ENCODE measurements at places on chromosomes 6 and 20.

DNA sequence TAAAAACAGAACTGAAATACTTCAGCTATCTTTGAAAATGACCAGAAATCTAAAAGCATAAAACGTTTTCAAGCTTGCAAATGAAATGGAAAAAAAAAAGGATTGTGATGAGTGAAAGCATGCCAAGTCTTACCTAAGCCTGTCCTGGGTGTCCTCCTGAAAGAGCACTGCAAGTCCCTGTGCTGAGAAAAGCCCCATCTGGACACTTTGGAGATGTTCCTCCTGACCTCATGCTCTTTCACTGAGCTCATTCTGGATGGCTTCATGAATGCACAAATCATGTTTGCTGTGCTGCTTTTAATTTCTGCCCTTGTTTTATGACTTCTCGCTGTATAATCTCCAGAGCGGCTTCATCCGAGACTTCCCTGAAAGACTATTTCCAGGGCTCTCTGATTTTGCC lies 136.0 kb downstream of the SOD2 start:
- no peak for DNase-seq

GRCh38 chr20:48100483-48100882 lies 315.2 kb upstream of the SULF2 start:
- no peak for DNase-seq

DNA sequence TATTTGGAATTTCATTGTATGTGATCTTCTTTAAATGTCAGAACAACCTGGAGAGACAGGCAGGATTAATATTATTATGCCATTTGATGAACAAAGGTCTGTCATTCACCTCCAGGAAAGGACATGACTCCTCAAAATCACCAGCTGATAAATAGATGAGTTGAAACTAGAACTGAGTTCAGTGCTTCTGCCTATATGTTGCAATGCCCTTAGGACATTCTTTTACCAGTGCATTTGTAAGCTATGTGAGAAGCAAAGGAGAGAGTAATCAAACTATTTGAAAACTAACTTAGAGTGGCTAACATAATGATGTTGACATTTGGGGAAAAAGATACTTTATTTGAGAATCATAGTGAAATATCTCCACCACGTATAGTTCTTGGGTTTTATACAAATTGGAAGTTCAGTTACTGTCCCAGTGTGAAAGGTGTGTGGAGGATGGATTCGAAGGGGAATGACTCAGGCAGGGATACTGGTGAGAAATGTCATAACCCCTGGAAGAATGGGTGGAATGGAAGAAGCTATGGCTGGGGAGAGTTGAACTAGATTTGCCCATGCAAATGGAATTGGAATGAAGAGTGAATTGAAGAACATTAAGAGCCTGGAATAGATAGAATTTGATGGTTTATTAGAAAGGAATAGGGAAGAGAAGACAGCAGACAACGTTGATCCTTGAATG lies 21.5 kb downstream of the PKIB start:
- no peak for DNase-seq

- no peak for DNase-seq
Measured at GRCh38 chr6:69719602-69720193, 77.1 kb downstream of the LMBRD1 start.

DNA sequence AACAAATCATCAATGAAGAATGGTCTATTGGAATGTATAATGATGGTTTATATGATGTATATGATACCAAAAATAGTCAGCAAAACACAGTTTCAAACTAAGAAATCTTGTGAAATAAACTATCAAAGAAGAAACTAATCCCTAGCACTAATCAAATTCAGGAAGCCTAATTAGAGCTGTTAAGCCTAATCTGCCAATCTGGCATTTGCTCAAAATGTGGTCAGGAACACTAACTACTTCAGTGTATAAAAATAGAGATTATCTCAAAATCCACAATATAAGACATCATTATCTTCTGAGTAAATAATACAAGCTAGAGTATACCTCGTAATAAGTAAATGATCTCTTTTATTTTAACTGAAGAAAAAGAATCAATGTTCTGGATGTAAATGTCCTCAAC lies 12.8 kb upstream of the AKAP7 start:
- no peak for DNase-seq

DNA sequence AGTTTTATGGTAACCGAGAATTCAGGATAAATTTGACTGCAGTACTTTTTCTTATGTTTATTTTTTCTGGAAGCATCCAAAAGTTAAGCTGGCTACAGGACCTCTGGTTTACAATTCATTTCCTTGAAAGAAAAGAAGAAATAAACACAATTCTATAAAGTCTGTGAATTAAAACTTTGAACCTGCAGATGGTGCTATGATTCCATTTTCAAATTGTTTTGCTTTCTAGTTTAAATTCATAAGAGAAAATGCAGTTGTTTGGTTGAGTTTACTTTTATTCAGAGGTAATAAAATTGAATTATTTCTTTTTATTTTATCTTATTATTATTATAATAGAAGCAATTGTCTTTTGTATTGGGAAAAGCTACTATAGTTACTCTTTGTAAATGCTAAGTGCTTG lies 1.8 kb upstream of the VIP start:
- no peak for DNase-seq

GRCh38 chr6:110201151-110201884 lies 21.1 kb downstream of the CDC40 start:
- DNase-seq = no peak

- DNase-seq = no peak
Measured at GRCh38 chr6:135235716-135236115, 54.6 kb downstream of the MYB start.

GRCh38 chr20:46273717-46274116 lies 34.6 kb downstream of the CDH22 start:
- no peak for DNase-seq

GRCh38 chr6:131013495-131013894 lies 49.5 kb downstream of the EPB41L2 start:
- no peak for DNase-seq

DNA sequence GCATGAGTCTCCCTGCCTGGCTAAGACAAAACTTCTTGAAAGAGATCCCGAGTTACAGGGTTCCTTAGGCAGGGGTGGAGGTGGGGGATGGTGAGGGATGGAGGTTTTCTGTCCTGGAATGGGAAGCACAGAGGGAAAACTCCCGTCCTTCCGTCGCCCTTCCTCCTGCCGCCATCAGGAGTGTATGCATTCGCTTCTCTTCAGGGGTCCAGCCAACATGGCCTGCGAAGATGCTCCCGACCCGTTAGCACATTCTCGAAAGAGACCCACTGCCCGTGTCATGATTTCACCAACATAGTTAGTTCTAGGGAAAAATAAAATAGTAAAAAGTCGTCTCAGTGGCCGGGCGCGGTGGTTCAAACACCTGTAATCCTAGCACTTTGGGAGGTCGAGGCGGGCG lies 37.1 kb downstream of the KIF25 start:
- no peak for DNase-seq

GRCh38 chr6:11381801-11382513 lies 149.5 kb upstream of the NEDD9 start:
- DNase-seq = no peak

GRCh38 chr20:57977141-57977540 lies 251.3 kb downstream of the ANKRD60 start:
- no peak for DNase-seq

DNA sequence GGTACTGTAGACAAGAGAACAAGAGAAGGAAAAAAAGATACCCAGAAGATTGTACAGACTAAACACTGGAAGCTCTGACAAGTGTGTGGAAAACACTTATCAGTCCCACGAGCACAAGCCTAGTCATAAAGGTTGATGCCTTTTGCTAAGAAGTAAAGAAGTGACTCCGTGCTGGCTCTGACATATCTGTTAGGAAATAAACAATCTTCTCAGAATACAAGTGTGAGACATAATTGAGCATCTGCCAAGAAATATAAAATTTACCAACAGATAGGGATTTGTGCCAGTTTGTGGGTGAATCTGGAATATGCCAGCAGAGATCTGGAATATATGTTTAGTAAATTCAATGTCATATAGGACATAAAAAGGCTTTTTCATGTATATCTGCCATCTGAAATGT lies 258.7 kb upstream of the RNF217 start:
- DNase-seq = no peak

- DNase-seq = no peak
Measured at GRCh38 chr20:35621560-35621946, 5.9 kb downstream of the SPAG4 start.

GRCh38 chr20:24790746-24791283 lies 158.3 kb upstream of the CST7 start:
- DNase-seq = no peak

GRCh38 chr6:143141442-143141841 lies 80.8 kb downstream of the AIG1 start:
- DNase-seq = no peak

DNA sequence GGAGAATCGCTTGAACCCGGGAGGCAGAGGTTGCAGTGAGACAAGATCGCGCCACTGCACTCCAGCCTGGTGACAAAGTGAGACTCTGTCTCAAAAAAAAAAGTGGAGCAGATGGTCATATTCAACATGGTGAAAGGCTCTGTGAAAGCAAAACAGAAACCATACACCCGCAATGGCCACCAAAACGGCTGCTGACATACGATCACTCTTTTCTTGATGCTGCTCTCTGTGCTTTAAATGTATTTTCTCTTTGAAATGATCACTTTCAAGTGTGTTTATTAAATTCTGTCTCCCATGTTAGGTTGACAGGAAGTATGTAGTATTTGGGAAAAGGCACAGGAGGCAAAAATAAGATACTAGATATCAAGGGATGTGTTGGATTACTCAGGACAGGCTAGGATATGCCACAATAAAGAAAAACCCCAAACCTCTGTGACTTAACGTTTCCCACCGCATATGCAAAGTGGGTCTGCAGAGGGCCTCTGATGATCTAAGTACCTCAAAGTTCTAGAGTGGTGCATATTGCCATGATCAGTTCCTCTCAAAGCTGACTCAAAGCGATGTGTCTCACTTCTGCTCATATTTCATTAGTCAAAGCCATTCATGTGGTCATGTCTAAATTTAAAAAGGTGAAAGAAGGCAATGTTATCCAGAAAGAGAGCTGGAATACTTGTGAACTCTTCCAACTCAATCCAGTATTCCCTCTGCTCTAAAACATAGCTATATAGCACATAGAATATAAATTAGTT lies 155.1 kb upstream of the SOX4 start:
- DNase-seq = no peak

- DNase-seq = no peak
Measured at GRCh38 chr6:150978624-150979023, 113.1 kb downstream of the MTHFD1L start.

DNA sequence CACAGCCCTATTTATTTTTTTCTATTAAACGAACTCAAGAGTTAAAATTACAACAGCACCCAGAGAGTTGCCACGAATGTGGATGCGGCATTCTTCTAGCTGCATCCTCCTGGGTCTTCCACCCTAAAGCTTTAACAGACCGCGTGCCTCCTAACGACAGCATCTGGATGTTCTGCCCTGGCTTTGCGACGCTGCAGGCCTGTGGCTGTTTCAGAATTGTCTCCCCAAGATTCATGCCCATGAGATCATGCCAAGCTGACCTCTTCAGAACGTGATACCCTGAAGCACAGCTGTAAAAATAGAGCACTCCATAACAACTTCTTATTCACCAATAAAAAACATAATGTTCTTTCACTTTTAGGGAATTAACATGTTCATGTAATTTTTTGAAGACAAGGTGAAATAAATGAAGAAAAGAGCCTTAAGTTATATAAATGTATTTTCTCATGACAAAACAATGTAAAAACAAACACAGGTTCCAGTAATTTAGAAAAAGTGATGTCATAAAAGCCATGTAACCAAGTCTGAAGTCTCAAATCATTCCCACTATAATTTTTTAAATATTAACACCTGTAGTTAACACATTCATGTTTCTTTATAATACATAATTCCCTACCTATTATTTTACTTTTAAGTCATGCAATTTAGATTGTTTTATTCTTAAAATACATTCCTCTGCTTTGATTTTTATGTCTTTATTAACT lies 26.5 kb downstream of the HIVEP2 start:
- no peak for DNase-seq

DNA sequence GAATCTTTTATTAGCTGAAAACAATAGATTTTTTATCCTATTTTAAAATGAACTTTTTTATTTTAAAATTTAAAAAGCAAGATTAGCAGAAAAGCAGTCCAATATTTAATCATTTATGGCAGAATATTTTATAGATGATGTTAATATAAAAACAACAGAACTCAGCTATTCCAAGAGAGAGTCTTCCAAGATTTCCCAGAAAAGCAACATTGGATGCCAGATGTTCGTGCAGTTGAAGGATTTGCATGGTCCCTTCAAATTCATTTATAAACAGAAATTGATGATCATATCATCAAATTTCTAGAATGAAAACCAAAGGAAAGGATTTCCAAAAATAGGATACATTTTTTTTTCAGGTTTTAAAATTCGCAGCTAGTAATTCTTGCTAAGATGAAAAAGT lies 25.4 kb upstream of the CNKSR3 start:
- no peak for DNase-seq

DNA sequence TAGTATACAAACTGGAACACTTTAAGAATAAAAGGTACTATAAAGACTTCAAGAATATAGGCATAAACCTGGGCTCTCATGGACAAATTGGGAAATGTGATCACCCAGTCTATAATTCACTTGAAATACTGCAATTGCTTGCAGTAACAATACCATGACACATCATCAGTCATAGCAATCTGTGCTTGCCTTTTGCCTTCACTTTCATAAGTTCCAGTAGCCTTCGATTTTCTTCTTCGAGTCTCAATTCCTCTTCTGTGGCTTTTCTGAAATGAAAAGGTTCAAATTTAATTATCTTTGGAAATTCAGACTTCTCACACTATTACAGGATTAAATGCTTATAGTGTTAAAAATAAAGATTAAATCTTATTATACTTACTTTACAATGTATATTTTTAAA lies 96.3 kb upstream of the ZBTB24 start:
- no peak for DNase-seq

- no peak for DNase-seq
Measured at GRCh38 chr6:112990971-112991370, 643.8 kb downstream of the RFPL4B start.

GRCh38 chr20:8780915-8781314 lies 288.0 kb upstream of the PLCB4 start:
- DNase-seq = no peak

DNA sequence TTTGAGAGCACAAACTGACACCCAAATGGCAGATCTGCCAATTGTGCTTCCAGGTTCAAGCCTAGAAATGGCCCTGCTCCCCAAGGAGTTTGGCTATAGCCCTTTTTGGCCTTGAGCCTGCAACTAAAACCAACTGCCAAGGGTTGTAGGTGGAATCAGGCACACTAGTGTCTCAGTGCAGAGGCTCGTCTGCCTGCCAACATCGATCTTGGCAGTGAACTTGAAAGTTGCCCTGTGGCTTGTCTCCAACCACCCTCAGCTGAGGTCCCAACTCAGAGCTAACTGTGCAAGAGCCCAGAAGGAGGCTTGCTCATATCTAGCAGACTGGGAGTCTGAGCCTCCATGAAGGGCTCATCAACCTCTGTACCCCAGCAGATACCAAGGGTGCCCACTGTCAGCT lies 92.7 kb upstream of the GLP1R start:
- DNase-seq = no peak

- DNase-seq = no peak
Measured at GRCh38 chr20:51739722-51740249, 28.4 kb downstream of the ATP9A start.

All from right atrium auricular region (tissue), 2 donors.